T-helper 1 cell (primary cell): ENCODE measurements at places on chromosomes 16 and 17.

DNA sequence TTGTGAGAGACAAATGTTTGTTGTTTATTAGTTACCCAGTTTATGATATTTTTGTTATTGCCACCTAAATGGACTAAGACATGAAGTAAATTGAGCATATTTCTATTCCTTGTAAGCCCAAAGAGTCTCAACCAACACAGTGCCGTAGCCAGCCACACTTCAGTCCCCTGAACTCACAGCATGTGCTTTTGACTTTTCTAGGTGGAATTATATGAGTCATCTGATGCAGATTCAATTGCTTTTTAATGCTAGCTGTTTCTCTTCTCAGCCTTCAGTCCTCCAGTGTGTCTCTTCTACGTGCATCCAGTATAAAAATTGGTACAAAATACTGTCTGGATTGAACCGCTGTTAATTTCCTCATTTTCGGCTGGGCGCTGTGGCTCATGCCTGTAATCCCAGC, 39.0 kb downstream of the IQCK start:
- DNase-seq, result no peak

DNA sequence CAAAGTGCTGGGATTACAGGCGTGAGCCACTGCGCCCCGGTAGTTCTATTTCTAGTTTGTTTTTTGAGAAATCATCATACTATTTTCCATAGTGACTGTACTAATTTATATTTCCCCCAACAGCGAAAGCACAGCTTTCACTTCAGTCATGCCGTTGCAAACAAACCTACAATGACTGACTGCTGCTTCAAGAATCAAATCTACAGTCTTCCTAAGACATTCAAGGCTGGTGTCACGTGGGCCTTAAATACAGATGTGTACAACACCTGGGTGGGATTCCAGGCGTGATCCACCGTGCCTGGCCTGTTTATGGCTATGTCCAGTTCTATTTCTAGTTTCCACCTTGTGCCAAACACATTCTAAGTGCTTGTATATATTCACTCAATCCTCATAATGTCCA, 72.0 kb downstream of the ABCC6 start:
- no peak for DNase-seq

GRCh38 chr17:72466606-72467005, 345.8 kb downstream of the SOX9 start:
- DNase-seq, result no peak

DNA sequence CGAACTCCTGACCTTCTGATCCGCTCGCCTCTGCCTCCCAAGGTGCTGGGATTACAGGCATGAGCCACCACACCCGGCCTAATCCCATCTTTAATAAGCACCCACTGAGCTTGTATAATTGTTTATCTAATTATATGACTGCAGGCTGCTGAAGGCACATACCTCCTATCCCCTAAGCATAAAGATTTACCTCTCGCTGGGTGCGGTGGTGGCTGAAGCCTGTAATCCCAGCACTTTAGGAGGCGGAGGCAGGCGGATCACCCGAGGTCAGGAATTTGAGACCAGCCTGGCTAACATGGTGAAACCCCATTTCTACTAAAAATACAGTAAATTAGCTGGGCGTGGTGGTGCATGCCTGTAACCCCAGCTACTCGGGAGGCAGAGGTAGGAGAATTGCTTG, 20.1 kb upstream of the YWHAE start:
- no peak for DNase-seq

- no peak for DNase-seq
These were observed 172.9 kb upstream of the ZFHX3 start for GRCh38 chr16:73220836-73221235.

DNA sequence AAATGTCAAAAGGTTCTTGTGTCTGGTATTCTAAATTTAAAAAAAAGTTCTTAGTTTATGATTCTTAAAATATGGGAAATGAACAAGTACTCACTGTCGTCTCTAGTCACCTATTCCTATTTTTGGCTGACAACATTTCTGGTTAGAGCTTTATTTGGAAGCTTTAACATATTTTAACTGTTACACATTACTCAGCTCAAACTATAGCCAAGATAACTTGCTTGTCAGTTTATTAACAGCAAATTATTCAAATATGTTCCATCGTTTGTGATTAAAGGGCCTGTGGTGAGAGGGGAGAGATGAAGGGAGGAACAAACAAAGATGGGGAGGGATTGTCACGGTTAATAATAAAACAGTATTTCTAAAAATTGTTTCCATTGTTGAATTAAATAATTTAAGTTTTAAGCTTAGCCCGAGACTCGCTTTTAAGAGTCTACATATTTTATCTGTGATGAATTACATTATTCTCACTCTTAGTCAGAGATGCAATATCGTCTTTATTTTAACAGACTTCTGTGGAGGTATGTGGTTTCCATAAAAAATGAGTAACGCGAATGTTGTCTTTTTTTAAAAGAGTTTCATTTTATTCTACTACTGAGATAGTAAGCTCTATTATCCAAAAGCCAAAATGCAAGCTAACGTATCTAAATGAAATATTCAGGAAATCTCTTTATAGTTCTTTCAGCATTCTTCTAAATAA, 321.9 kb upstream of the PMFBP1 start:
- DNase-seq, result no peak

- DNase-seq, result no peak
These were observed 51.8 kb upstream of the MED9 start for GRCh38 chr17:17425005-17425404.

GRCh38 chr16:89320782-89321501, 103.4 kb downstream of the ZNF778 start:
- no peak for DNase-seq

DNA sequence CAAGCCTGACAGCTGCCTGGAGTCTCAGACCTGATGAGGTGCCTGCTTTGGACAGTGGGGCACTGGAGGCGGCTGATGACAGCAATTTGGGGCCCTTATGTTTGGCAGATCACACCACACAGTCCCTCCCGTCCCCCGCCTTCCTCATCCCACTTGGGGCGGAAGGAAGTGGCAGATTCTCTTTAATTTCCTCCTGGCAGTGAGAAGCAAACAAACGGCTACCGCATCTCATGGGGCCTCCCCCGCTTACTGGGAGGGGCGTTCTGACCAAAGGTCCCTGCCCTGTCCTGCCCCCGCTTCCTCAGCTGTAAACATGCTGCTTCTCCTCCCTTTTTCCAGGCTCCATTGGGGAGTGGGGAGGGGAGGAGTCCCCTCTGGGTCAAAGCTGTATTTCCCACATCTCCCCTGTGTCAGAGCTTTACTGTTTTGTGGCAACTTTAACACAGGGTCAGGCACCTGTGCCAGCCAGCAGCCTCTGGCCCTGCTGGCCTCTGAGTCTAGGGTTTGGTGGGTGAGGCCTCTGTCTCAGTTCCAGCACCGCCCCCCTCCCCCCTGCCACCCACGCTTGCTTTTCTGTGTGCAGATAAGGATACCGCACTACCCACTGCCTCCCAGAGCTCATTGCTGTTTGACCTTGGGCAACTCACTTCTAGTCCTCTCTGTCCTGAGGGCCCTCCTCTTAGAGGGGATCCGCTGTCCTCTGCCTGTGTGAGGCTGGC, 5.4 kb upstream of the NFATC3 start:
- DNase-seq, result peak; percentile 46

GRCh38 chr17:12680993-12681392, 15.3 kb downstream of the MYOCD start:
- no peak for DNase-seq

DNA sequence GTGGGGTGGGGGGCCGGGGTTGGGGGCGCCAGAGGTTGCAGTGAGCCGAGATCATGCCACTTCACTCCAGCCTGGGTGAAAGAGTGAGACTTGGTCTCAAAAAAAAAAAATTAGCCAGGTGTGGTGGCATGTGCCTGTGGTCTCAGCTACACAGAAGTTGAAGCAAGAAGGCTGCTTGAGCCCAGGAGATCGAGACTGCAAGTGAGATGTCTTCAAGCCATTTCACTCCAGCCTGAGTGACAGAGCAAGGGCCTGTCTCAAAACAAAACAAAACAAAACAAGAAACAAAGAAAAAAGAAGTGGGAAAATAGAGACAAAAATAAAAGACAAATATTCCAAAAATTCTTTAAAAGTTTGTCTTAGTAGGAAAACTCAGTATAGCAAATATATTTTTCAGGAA, 135.1 kb upstream of the CORO6 start:
- DNase-seq, result no peak

DNA sequence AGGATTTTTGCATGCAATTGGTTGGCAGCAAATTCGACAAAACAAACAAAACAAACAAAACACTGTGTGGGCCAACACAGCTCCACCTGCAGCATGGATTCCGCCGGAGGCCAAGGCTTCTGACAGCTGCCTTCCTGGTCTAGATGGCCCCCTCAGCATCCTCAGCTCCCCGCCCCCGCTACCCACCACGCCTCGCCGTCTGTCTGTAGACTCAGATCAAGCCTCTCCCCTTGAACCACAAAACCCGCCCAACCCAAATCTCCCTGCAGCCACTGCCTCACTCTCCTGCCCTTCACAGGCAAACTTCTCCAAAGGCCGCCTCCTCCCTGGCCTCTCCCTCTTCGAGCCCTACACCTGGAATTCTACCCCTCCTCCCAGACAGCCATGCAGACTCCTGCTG, 57.9 kb downstream of the RTN4RL1 start:
- DNase-seq, result no peak

DNA sequence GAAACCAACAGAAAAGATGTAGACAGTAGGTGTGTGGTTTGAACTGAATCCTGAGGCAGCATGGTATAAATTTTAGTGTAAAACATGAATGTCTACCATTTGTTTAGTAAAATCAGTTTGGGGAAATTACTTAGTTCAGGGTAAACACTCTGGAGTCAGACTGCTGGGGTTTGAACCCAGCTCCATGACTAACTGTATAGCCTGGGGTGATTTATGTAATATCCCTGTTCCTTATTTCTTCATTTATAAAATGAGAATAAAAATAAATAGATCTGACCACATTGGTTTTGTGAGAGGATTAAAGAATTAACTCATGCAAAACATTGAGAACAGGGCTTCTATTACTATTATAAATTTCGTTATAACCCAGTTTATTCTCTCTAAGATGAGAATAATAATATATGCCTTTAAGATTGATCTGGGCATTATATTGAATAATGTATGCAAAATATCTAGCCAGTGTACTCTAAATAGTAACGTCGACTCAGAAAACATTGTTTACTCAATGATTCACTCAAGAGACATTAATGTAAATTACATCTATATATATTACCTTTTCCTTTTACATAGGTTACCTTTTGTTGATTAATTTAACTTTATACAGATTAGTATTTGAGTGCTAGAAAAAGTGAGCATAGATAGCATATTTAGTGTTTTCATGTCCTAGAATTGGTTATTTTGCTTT, 120.6 kb upstream of the KCNJ16 start:
- no peak for DNase-seq

- DNase-seq, result no peak
These were observed 67.0 kb downstream of the SMPD3 start for GRCh38 chr16:68381363-68381724.

- DNase-seq, result peak; percentile 30
These were observed 184.4 kb downstream of the MSI2 start for GRCh38 chr17:57440522-57441269.

- DNase-seq, result no peak
These were observed 18.2 kb downstream of the COTL1 start for GRCh38 chr16:84599521-84600202.

- no peak for DNase-seq
These were observed 27.5 kb downstream of the ZFHX3 start for GRCh38 chr16:73020409-73020884.

- no peak for DNase-seq
These were observed 132.1 kb downstream of the CLEC16A start for GRCh38 chr16:11076259-11077018.

DNA sequence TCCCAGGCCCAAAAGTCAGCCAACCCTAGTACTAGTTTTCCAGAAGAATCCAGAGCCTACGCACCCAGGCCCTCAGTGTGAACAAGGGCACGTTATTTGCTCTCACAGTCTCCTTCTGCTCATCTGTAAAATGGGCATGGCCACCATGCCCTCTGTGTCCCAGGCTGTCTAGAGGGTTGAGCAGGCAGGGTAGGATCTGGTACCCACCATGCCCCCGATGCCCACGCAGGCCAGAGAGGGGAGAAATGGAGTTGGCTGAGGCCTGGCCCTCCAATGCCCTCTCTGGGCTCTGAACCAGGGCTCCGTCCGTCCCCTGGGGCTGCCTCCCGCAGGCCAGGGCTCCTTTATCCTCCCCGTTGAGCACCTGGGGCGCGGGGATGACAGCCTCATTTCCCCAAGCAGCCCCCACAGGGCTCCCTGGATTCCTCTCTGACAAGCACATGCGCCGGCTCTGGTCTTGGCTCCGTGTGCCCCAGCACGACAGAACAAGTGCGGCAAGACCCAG, 9.1 kb upstream of the BAHCC1 start:
- DNase-seq, result no peak
